ENCODE measurements at places on chromosomes 6 and 20.

GRCh38 chr6:43582911-43583310 is 6.9 kb downstream of the POLH start:
- no peak for DNase-seq

DNA sequence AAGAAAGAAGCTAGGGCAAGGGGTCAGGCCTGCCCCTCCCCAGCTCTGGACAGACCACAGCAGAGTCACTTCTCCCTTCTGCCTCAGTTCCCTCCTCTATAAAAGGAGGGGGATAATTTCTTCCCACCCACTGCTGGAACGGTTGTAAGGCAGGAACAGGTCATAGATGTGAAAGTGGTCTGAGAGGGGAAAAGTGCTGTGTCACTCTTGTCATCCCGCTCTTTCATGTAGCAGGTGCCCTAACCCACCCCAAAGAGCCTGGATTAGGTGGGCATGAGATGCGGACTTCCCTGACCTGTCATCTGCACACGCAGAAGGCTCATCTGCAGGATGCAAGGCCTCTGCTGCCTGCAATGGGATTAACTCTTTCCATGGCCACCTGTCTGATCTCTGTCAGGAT is 218.2 kb upstream of the LRFN2 start:
- DNase-seq, result no peak

GRCh38 chr6:106252687-106253086 is 72.9 kb downstream of the ATG5 start:
- DNase-seq, result no peak

DNA sequence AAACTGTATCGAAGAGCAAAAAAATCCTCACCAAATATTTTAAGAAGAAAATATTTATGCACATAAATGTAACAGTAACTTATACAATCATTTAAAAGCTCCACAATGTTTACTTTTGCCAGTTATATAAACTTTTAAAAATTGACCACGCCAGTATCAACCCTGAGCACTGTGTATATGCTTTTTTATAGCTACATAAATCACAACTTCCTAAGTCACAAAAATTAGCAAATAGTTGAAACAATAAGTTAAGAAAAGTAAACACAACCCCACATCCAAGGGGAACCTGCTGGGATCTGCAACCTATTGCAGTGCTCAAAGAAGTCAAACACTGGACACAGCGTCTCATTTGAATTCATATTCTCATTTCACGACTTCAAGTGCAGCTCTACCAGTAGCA is 89.8 kb upstream of the DST start:
- DNase-seq, result no peak

DNA sequence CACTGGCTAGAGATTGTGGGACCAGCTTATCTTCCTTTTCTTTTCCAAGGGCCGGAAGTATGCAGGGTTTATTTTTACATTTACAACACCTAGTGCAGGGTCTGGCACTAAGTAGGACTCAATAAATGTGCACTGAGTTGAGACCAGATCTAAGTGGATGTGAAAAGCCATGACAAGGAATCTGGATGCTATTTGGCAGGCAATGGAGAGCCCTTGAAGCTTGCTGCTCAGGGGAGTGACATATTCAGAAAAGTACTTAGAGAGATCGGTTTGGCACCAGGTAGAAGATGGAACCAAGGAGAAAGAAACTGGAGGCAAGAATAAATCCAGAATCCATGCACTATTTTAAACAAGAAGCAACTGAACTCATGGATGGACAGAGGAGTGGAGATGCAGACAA is 815.8 kb downstream of the MAFB start:
- no peak for DNase-seq

GRCh38 chr6:54002116-54002515 is 109.1 kb upstream of the MLIP start:
- DNase-seq, result no peak

DNA sequence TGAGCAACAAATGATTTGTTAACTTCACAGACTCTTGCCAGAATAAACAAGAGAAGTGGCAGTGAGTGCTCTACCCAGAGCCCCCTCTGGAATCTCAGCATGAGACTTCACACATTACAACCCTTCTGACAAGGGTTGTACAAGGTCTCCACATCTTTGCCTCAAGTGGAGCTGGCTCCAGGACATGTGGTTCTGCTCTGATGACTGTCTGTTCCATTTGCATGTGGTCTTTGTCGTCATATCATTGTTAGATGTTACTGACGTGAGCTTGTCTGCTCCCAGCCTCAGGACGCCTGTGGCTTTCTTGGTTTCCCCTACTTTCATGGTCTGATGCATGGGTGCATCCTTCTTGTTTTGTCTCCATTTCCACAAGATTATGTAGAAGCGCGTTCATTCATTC is 115.0 kb downstream of the SLC24A3 start:
- no peak for DNase-seq

GRCh38 chr6:21382821-21383449 is 210.6 kb upstream of the SOX4 start:
- no peak for DNase-seq

DNA sequence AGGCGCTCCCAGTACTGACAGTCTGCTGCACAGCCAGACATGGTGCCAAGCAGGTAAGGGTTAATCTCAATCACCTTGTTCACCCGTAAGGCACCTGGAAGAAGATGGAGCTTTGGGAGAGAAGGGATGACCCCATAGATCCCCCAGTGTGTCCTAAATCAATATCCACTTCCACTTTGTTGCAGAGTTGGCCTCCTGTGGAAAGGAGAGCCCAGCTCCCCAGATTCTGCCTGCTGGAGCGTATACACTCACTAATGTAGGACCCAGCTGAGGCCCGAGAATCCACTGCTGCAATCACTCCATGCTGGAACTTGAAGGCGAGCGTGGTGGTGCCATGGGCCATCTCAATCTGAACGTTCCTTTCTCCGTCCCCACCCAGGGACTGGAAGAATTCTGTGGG is 1.2 kb downstream of the PSMB8 start:
- DNase-seq, result no peak

DNA sequence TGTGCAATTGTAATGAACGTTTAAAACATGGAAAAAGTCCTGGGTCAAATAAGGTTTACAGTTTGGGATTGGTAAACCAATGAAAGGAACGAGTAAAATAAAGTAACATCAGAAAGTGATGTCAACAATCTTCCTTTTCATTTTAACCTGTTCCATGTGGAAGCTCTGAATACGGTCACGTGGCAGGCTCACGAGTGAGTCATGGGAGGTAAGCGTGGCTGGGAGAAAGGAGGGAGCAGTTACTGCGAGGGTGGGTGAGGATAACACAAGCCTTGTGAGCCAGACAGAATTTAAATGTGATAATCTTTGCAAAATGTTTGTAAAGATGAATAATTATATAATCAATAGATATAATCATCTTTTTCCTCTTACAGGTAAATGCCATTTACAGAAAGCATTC is 171.3 kb upstream of the HDAC2 start:
- DNase-seq, result no peak

- DNase-seq, result no peak
Observed at GRCh38 chr20:57161478-57162361, 104.7 kb downstream of the BMP7 start.

GRCh38 chr20:278607-279571 is 11.7 kb downstream of the C20orf96 start:
- DNase-seq, result no peak

GRCh38 chr6:75157336-75157735 is 48.5 kb downstream of the COL12A1 start:
- DNase-seq, result no peak

- no peak for DNase-seq
Observed at GRCh38 chr6:169977434-169978265, 226.2 kb downstream of the ERMARD start.

- DNase-seq, result no peak
Observed at GRCh38 chr6:150636808-150637207, 37.1 kb downstream of the PLEKHG1 start.

DNA sequence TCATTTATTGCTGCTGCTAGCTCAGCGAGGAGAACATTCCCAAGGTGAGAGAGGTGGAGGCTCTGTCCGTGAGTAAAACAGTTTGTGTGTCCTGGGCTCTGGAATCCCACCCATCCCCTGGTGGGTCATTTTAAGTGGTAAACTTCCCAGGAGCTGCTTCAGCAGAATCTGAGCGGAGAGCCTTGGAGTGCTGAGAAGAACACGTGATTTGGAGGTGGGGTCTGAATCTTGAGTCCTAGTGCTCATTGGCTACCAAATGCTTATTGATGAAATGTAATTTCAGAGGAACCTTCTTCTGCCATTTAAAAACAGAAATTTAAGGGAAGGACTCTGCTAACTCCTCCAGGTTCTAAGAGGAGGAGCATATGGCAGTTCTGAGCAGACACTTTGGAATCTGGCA is 132.4 kb downstream of the CDH26 start:
- DNase-seq, result no peak

DNA sequence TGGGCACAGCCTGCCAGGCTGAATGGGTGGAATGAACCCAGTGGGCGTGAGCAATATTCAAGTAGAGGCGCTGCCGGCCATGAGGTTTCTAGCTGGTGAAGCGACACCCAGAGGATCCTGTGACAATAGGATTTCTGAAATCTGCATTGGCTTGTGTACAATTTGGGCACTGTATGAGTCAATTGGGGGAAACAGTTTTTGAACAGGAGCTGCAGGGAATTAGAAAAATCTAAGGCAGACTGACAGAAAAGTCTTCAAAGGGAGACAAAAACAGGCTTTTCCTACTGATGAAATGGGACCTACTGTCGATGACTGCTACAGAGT is 148.8 kb upstream of the PROKR2 start:
- DNase-seq, result no peak

GRCh38 chr6:168101590-168102314 is 22.7 kb upstream of the FRMD1 start:
- no peak for DNase-seq

DNA sequence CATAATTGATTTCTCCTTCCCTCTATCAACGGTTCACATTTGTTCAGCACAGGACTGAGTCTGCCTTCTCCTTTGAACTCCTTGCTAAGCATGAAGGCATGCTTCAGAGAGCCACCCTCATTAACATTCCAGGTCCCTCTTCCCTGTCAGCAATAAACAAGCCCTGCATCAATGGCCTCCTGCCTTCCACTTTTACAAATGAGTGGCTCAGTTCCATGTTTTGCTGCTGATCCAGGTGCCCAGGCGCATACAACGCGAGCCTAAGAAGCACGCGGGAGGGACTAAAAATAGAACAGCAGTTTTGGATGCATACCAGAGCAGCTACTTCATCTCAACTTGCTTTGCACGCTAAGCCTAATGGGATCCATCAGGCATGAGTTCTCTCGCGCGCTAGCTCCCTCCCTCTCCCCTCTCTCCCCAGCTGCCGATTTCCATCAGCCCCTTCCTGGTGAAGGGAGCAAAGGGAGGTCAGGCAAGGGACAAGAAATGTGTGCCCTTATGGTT is 53.4 kb downstream of the TRAF3IP2 start:
- no peak for DNase-seq

DNA sequence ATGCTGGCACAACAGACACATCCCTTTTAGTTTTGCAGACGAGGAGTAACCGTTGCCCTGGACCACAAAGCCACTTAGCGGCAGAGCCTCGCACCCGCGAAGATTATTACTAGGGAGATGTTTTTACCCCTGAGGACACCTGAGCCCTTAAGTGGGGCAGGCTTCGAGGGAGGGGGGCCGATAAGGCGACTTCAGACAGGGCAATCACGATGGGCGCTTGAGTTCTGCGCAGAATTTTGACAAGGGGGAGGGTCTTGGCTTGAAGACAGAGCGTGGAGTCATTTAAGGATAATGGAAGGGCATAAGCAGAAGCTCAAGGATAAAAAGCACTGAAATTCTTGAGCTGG is 650 bp upstream of the TTK start:
- DNase-seq, result no peak

DNA sequence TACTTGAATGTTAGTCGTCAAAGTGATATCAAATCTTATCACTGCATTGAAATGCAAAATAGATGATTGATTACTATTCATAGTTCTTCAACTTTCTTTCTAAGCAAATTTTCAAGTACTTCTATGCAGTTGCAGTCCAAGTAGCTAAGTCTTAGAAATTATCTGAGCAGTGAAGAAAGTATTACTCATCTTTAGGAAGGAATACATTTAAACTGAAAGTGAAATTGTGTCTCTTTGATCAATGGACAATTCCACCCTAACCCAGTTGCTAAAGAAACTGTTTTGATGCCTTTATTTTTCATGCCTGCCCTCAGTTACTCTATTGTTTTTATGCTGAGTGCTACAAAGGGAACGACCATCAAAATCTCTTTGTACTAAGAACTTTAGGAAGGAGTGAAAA is 337.4 kb downstream of the GRIK2 start:
- no peak for DNase-seq

DNA sequence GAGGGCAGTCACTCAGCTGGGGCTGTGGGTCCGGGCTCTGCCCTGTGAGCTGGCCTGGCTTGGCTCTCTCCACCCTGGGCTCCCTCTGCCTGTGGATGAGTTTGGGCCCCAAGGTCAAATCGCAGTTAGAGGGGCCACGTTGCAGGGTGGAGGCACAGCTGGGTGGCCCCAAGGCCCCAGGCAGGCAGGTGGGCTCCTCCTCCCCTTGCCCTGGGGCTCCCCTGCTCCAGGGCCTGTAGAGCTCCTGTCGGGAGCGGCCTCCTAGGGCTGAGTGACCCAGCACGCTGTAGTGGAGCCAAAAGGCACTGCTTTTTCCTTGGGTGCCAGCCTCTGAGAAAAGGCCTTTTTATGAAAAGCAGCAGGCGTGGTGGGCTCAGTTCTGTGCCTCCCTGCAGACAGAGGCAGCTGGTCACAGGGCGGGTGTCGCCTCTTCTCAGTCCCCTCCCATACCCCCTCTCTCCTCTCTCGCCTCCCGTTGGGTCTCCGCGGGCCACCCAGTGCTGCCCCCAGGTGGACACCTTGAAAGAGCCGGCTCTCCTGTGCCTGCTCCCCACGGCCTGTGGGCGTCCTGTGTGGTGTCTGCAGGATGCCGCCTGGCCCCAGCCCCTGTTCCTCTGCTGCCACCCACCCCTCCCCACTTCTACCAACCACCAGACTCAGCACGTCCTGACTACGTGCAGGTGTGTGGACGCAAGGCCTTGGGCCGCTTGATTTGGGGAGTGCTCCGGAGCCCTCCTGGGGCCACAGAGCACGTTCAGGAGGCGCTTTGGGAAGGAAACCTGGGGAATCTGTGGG is 13.2 kb downstream of the SS18L1 start:
- DNase-seq, result peak; percentile 80

- DNase-seq, result no peak
Observed at GRCh38 chr6:54618572-54618971, 228.0 kb upstream of the FAM83B start.

Data from activated T-cell treated with anti-CD3 and anti-CD28 coated beads, Interleukin-2, amount 50 U/mL, for 24 hours (primary cell).